Right lung (tissue), 10 donors: ENCODE measurements at places on chromosomes 11 and 22. TPM values are rescaled to one million over a fixed set of nuclear protein-coding genes. Genes with fewer than 3 reads are reported as not detected.

The AIFM3 gene
- polyA plus RNA-seq: 0.76 TPM

DNA sequence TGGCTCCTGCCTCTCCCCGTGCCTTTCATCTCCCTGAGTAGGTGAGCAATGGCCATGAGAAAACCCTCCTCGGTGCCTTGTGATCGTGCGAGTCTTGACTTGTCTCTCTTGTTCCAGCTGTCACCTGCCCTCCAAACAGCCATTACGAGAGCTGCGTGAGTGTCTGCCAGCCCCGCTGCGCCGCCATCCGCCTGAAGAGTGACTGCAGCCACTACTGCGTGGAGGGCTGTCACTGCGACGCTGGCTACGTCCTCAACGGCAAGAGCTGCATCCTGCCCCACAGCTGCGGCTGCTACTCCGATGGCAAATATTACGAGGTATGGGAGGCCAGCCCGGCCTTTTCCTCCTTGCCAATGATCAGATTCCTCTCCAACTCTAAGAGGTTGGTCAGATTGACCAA lies 51.7 kb downstream of the TECTA start:
- DNase-seq: no peak

- no peak for DNase-seq
Measured at GRCh38 chr11:9273376-9274336, 8.5 kb upstream of the DENND5A start.

DNA sequence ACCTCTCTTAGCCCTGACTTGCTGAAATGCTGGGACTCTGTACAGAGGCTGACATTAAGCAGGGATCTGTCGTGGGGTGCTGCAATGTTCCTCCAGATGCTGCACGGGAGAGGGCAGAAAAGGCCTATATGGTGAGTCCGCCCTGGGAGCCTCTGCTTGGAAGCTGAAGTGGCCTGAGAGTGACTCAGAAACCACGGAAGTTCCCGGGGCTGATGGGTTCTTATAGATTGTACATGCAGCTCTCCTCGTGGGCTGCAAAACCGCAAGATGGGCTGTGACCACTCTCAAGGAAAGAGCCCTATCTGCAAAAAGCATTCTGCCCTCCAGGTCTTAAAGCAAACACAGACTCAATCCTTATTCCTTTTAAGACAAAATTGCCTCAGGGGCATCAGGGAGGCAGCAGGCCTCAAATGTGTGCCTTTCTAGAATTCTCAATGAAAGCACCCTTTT lies 5.8 kb upstream of the SLC43A3 start:
- DNase-seq: no peak

The KIRREL3 gene
- polyA plus RNA-seq: 1.1 TPM

DNA sequence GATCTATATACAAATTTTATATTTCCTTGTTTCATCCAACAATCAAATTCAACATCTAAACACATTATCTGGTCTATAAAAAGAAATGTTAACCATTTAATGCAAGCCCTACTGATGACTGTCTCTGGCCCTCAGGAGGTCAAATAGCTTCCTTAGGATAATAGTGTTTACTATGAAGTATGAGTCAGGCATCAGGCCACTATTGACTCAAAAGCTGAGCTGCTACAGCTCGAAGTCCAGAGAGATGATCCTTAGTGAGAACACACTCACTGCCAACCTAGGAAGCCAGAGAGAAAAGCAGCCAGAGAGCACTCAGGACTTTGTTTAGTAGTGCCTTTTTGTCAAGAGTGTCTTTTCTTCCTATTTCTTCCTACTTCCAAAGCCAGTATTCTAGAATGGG lies 171.8 kb downstream of the SOX6 start:
- DNase-seq: no peak

- DNase-seq: no peak
Measured at GRCh38 chr11:95698676-95699557, 90.7 kb downstream of the FAM76B start.

The CD3D gene
- polyA plus RNA-seq: 1.6 TPM

The NOX4 gene
- 5.1 TPM for polyA plus RNA-seq

The POU2AF2 gene
- polyA plus RNA-seq: 0.25 TPM

The ELMOD1 gene
- 7.9 TPM for polyA plus RNA-seq

DNA sequence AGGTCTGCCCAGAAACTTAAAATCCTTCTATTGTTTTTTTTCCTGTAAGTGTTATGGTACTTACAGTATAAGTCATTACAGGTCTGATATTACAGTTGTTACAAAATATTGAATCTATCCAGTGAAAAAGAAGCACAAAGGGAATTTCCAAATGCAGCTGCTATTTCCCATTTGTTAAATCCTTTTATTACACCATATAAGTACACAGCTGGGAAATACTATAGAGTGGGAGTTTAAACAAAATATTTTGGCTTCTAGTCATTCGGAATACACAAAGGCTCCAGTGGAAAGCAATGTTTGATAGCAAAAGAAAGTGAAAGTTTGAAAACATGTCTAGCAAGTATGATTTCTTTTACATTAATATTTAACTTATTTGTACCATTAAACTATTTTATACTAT lies 18.0 kb downstream of the SOX6 start:
- DNase-seq: peak; percentile 32

DNA sequence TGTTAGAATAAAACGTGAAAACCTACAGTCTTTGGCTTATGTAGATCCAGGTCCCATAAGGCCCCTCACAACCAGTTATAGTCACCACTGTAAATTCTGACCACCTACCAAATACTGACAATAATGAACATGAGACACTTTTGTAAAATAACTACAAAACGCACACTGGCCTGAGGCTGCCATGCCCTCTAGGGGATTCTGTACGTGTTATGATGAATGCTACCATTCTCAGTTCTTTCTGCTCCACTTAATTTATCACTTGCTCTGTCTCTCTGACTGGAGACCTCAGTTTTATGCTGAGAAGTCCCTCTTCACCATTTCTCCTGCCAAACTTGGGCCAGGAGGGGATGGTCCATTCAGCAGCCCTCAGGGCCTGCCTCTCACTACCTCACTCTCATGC lies 18.7 kb upstream of the TMPRSS5 start:
- DNase-seq: no peak

- no peak for DNase-seq
Measured at GRCh38 chr11:64265176-64266160, 14.1 kb downstream of the PLCB3 start.

The KCNJ5 gene
- polyA plus RNA-seq: 5.7 TPM

DNA sequence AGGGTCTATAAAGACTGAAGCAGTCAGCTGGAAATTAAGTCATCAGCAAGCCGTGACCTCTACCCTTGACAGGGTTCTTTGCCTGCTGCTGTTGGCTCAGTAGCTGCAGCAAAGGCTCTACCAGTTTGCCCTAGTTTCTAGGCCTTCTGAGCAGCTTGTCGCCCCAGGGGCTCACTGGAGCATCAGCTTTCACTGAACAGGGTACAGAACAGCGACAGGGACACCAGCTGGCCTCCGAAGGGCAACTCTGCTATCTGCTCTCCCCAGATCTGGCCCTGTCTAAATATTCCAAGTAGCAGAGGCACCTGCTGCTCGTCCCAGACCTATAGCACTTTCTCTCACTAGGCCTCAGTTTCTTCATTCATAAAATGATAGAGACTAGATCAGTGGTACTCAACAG lies 42.4 kb downstream of the SMCO4 start:
- no peak for DNase-seq

GRCh38 chr11:16194566-16194965 lies 161.8 kb downstream of the SOX6 start:
- no peak for DNase-seq

GRCh38 chr11:75800728-75801361 lies 14.2 kb upstream of the UVRAG start:
- no peak for DNase-seq
